ENCODE measurements at places on chromosomes 13 and 19.

- DNase-seq = no peak
Observed at GRCh38 chr13:110950356-110950755, 35.5 kb upstream of the ANKRD10 start.

GRCh38 chr13:34593658-34594057, 348.4 kb upstream of the NBEA start:
- no peak for DNase-seq

GRCh38 chr13:27384285-27384684, 40.1 kb upstream of the GTF3A start:
- no peak for DNase-seq

DNA sequence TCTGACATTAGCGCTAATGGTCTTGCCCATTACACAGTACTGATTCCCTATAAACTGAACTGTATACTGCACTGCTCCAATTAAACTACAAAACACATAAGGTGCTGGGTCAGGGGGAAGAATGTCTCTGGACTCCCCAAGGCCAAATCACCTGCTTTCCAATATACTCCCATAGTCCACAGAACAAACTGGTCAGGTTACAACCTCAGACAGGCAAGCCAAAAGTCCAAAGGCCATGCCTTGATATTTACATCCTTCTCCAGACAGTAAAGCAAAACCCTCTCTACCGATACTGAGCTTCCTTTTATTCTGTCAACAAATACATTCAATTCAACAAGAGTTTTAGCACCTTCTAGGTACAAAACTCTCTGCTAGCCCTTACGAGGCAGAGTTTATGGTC, 8.9 kb downstream of the ZNF541 start:
- DNase-seq = no peak

GRCh38 chr13:79846386-79846785, 365.4 kb downstream of the NDFIP2 start:
- DNase-seq = no peak

- no peak for DNase-seq
Observed at GRCh38 chr19:43351998-43352746, 1.3 kb upstream of the CD177 start.

- DNase-seq = peak; percentile 27
Observed at GRCh38 chr19:17450264-17451075, 2.0 kb upstream of the TMEM221 start.

DNA sequence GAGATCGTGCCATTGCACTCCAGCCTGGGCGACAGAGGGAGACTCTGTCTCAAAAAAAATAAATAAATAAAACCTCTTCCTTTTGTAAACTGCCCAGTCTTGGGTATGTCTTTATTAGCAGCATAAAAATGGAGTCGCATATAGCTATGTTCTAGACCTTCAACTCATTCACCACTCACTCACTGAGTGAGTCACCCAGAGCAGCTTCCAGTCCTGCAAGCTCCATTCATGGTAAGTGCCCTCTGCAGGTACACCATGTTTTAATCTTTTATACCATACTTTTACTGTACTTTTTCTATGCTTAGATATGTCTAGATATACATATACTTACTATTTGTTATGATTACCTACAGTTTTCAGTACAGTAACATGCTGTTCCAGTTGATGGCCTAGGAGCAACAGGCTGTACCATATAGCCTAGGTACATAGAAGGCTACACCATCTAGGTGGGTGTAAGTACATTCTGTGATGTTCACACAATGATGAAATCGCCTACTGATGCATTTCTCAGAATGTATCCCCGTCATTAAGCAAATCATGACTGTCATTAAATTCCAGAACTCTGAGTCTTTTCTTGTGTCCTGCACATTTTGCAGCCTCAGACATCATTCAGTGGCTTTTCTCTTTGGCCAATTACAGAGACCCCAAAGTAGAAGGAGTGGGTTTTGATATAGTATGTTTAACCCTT, 13.7 kb upstream of the FARP1 start:
- no peak for DNase-seq

DNA sequence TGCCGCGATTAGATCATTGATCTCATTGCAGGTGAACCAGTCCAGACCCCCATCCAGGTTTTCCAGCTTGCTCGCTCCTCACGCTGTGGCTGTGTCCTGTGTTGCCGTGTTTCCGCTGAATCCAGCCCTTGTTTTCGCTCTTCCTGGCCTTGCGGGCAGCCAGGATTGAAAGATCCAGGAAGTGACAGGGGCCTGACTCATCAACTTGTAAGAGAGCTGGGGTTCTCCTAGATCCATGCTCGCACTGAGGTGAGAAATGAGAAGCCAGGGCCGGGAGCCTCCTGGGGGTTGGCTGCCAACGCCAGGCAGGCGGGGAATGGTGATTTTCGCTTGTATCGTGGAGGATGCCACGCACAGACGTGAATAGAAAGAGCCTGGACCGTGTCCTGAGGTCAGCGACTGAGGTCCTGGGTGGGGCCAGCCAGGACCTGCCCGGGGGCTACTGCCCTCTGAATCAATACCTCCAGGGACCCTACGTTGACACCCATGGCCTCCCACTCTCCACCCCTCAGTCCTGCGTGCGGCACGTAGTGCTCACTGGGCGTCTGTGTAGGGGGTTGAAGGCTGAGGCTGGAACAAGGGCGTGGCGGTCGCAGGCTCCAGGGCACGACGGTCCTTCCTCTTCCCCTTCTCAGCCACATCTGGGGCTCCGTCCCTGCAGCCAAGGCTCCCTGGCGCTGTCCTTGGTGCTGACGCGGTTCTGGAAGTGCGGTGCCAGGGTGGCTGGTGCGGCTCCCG, 7.3 kb upstream of the PTPRH start:
- DNase-seq = peak; percentile 91

GRCh38 chr19:14430712-14431111, 2.4 kb upstream of the PKN1 start:
- no peak for DNase-seq

- DNase-seq = no peak
Observed at GRCh38 chr19:920051-920864, 3.1 kb downstream of the KISS1R start.

GRCh38 chr13:78976696-78977095, 317.7 kb upstream of the OBI1 start:
- no peak for DNase-seq

GRCh38 chr13:33091415-33091774, 75.2 kb downstream of the KL start:
- DNase-seq = no peak

DNA sequence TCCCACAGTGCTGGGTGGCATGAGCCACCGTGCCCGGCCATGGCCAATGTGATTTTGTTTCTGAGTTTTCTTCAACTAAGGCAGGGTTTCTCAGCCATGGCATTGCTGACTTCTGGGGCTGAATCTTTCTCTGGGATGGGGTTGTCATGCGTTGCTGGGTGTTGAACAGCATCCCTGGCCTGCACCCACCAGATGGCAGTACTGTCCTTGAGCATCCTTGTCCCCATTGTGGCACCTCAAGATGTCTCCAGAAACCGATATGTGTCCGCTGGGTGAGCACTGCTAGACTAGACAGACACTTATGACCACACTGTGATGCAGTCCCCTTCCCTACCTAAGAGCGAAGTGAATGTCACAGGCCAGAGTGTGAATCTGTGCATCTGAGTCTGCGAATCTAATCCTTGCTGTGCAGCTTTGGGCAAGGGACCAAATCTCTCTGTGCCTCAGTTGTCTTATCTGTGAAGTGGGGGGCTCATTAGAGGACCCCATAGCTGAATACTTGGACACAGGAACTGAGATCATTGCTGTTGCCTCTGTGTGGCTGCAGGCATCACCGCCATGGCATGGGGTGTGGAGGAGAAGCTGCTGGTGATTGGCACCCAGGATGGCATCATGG, 50.3 kb upstream of the SIN3B start:
- DNase-seq = peak; percentile 54

DNA sequence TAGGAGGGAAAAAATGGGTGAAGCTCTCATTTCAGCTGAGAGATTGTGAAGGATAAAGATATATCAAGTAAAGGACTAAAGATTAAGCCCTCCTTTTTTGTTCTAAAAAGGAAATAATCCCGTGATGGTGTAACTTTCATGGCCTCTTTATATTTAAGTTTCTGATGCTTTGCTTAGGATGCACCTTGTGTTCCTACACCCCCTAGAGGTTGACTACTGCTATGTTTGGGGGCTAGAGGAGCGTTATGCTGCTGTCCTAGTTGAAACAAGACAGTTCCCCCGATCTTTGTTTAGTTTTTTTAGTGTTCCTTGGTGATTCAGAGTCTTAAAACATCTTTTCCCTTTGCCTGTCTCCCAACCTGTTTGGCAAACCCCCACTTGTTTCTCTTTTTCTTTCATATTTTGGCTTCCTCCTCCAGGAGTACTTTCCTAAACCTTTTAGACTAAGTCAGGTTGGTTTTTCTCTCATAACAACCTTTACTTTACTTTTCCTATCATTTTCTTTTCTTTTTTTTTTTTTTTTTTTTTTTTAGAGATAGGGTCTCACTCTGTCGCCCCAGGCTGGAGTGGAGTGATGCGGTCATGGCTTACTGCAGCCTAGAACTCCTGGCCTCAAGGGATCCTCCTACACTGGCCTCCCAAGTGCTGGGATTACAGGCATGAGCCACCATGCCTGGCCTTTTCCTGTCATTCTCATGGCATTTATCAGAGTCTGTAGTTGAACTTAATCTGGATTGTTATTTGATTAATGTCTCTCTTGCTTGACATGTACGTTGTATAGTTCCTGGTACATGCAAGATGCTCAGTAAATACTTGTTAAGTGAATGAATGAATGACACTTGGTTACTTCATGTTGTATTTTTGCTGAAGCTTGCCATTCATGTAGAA, 2.8 kb downstream of the UBA2 start:
- DNase-seq = peak; percentile 48

DNA sequence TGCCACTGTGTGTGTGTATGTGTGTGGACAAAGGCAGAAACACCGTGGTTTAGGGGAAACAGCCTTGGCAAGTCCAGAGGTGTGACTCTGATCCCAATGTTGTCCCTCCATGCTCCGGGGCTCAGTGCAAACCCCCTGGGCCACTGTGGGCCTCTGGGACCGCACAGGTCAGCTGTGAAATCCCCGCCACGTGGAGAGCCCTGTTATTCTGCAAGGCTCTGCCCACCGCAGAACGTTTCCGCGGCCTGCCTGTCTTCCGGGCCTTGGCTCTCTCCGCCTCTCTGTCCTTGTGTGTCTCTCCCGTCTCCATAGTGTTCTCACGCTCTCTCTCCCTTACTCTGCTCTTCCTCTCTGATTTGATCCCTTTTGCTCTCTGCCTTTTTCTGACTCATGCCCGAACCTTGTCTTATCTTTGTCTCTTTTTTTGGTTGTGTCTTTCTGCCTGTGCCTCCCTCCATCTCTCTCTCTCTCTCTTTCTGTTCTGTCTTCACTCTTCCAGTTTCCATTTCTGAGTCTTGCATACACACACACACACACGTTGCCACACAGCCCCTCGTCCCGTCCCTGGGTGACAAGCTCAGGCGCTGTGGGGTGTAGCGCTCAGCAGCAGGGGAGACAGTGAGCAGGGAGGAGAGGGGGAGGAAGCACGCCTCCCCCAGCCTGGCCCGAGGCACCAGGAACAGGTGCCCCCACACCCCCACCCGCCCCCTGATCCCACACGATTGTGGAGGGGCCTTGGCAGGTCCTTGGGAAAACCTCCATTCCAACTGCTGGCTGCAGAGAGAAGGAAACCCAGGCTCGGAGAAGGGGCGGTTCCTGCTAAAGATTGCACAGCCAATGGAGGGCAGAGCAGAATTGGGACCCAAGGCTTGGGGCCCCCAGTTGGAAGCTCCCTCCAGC, 3.0 kb downstream of the TTYH1 start:
- no peak for DNase-seq

- DNase-seq = no peak
Observed at GRCh38 chr19:46890423-46891170, 29.8 kb downstream of the ARHGAP35 start.

GRCh38 chr13:98173431-98174152, 3.5 kb downstream of the RNF113B start:
- DNase-seq = no peak

DNA sequence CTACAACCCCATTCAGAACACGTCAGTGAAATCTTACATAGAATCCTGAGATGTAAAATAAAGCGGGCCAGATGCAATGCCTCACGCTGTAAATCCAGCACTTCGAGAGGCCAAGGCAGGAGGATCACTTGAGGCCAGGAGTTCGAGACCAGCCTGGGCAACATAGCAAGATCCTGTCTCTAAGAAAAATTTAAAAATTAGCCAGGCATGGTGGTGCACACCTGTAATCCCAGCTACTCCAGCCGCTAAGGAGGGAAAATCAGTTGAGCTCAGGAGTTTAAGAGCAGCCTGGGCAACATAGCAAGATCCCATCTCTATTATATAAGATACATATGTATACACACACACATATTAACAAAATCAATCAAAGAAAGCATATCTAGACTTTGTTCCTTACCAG, 41.2 kb downstream of the PEX11G start:
- no peak for DNase-seq

GRCh38 chr13:47114030-47114429, 217.2 kb upstream of the HTR2A start:
- DNase-seq = no peak

DNA sequence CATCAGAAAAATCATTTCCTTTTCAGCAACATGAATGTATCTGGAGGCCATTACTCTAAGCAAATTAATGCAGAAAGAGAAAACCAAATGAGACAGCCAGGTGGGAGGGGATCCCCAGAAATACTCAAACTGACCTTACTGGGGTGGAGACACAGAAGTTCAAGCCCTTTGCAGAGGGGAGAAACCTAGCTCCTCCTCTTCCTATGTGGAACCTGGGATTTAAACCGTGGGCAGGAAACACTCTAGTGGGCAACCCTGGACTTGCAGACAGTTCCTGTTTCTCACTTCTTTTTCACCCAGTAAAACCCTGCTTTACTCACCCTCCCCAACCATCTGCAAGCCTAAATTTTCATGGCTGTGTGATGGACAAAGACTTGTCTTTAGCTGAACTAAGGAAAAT, 61.3 kb downstream of the SLITRK6 start:
- DNase-seq = no peak

- no peak for DNase-seq
Observed at GRCh38 chr19:8681345-8682029, 17.1 kb downstream of the ACTL9 start.

GRCh38 chr19:504616-505015, 2.7 kb upstream of the TPGS1 start:
- DNase-seq = peak; percentile 3
